Esophagus squamous epithelium (tissue), 5 donors: ENCODE measurements at places on chromosomes 16 and 17.

- no peak for DNase-seq
Observed at GRCh38 chr17:55407641-55408566, 13.7 kb downstream of the MMD start.

DNA sequence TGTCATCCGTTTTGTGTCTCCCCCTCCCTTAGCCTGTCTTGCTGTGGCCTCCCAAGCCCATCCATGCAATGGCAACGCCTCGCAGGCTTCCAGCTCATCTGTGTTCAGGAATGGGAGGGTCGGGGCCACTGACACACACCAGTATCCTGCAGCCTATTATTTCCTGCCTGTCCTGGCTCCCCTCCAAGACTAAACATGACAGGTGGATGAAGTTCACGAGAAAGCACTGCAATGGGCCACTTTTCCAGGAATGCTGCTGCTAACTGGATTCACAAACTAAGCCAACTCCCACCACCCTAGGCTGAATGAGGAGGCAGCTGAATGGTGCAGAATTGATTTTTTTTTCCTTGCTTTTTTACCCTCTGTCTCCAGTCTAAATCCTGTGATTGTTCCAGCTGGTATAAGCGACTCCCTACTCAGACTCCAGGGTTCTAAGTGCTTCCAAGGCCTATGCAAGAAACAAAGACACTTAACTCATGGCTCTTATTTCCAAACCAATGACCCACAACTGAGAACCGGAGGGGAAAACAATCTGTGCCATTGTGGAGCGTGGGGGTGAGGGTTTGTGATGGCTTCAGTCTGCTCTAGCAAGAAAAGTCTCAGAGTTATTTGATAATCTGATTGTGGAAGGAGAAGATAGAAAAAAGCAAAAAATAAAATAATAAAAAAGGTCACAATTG lies 23.3 kb downstream of the TMEM100 start:
- DNase-seq = no peak

DNA sequence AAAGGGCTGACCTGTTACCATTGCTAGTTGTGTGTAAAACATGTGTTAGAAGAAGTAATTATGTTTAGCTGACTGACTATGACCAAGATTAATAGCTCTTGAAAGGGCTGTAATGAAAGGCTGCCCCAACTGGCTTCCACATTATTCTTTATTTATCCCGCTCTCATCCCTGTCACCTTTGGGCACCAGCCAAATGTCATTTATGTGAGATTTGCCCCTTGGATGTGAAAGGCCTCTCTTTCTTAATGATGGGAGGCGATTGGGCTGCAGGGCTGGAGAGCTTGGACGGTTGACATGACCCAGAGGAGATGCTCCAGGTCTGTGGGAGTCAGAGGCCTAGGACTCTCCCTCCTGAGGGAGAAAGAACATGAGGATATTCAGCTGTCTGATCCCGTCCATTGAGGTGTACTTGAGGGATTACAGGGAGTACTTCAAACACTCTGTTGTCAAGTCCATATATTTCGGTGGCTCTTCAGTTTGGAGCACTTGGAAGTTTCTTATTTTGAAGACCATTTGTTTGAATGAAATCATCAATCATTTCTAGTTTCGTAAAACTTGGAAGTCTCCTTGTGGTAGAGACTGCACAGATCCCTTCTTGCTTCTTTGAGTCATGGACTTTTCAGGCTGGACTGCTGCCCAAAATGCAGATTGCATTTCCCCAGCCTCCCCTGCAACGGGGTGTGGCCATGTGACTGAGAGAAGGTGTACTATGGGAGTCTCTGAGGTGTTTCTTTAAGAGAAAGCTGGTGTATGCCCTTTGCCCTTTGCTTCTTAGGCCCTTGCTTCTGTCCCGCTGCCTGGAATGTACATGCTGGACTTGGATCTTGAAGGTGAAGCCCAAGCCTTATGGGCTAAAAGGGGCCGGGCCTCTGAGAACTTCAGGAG lies 51.3 kb downstream of the FTO start:
- no peak for DNase-seq

DNA sequence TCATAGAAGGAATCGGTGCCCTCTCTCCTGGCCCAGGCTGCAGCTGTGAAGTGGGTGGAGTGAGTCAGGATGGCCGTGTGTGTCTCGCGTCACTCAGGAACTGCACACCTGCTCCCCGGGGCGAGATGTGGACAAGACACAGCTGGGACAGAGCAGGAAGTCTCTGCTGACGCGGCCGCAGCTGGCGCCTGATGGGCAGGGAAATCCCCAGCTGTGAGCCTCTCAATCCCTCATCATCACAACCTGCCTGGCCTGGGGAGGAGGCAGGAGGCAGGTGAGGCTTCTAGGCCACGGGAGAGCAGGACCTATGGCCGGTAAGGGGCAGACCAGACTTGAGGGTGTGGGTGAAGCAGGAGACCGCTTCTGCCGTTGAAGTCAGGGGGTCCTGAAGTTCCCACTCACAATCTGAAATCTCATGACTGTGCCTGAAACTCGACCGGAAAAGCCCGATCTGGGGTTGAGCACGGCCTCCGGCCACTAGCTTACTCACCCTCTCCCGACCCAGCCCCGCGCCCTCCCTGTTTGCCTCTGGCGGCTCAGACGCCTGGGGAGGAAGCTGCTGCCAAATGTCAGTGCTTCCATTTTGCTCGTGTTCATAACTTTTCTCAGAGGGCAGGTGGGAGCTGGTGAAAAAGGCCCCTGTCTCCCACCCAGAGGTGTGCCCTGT lies 1.1 kb upstream of the TRPV3 start:
- DNase-seq = peak; percentile 34

GRCh38 chr17:57545731-57546342 lies 199.3 kb downstream of the CCDC182 start:
- no peak for DNase-seq

DNA sequence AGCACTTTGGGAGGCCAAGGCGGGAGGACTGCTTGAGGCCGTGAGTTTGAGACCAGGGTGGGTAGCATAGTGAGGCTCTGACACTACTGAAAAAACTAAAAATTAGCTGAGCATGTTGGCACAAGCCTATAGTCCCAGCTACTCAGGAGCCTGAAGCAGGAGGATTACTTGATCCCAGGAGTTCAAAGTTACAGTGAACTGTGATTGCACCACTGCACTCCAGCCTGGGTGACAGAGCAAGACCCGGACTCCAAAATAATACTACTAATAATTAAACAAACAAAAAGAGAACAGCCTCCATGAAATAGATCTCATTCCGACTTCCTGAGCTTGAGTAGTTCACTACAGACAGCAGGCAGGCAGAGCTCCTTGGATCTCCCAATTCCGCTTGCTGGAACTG lies 2.7 kb upstream of the RBBP6 start:
- no peak for DNase-seq

DNA sequence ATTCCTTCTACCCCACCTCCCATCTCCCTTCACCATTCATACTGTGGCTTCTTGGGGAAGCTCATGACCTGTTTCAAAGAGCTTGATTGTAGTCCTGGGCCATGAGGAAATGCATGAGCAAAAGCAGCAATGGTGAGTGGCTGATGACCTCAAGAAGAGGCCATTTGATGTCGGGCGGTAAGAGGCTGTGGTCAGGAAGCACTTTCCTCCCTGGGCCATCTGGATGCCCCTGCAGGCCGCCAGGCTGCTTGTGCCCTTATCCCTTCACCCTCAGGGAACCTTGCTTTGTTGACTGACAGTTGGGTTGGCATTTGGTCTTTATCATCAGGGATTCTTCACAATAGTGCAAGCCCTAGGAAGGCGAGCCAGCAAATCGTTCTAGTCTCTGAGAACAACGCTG lies 78.3 kb upstream of the TBX2 start:
- no peak for DNase-seq

DNA sequence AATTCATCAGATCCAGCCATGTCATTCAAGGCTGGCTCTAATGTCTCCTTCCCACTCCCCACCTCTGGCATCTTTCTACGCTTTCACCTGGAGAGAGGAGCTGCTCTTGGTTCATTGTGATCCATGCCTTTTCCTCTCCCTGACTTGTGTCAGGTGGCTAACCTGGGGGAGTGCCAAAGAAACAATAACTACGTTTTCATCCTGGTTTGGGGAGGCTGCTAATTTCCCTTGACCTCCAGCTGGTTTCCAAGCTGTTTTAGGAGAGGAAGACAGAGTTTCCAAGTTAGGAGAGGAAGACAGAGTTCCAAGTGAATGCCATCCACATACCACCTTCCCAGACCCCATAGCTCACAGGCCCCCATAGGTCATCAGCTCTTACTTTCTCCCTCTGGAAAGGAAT lies 40.0 kb upstream of the HLF start:
- no peak for DNase-seq

DNA sequence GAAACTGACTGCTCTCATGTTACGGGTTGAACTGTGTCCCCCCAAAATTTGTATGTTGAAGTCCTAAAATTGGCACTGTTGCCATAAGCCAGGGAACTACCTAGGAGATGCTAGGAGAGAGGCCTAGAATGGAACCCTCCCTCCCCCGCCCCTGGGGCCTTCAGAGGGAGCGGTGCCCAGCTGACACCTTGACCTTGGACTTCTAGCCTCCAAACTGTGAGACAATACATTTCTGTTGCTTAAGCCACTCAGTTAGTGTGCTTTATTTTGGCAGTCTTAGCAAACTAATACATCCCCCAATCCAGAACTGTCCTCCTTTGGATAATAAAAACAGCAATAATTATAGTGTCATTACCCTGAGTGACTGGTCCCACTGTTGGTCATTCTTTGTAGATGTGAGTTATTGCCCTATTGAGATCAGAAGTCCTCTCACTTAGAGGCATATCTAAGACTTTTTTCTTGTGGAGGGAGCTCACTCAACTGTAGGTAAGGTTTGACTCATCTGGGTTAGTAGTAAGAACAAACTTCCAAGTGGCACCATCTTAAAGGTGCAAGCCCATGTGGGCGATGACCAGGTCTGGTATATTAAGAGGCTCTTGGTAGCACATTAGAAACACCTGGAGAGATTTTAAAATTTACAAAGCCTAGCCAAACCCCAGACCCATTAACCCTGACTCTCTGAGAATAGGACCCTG lies 93.0 kb upstream of the HLF start:
- DNase-seq = no peak

DNA sequence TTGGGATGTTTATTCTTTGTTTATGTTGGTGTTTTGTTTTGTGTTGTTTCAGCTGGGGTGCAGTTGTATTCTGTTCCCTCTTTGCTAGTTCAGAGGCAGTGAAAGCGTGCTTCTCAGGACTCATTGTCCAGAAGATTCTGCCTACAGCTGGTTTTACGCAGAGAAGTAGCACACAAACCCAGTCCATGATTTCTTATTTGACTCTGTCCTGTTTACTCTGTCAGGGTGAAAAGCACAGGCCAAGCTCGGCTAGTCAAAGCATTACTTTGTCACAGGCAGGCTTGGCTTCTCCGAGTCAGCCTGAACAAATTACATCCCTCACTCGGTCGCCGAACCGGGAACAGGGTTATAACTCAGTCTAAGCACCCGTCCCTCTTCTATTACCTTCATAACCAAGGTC lies 435.0 kb downstream of the MAF start:
- DNase-seq = no peak

DNA sequence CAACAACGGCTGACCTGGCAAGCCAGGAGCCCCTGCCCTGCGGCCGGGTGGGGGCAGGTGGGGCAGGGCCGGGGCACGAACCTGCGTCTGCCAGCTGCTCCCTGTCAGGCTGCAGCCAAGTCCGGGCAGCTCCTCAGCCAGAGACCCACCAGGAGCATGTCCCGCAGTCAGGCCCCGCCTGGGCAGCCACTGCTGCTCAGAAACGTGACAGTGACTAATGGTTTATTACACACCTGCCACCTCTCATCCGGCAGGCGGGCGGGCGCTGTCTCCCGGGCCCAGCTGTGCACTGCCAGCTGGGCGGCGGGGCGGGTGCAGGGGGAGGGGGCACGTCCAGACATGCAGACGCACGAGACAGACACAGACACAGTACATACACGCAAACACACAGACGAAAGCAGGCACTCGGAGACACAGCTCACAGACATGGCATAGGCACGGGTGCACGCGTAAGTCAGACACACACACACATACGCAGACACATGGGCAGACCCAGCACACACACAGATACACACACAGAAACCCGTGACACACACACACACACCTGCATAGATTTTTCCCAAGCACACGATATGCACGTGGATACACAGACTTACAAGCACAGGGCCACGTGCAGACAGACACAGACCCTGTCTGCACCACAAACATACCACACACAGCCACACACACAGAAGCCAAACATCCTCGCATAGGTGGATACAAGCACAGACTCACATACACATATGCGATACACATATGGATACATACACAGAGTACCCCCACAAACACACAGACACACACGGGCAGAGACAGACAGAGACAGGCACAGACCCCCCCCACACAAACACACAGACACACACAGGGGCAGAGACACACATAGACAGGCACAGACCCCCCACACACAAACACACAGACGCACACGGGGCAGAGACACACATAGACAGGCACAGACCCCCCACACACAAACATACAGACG lies 248.3 kb upstream of the CIBAR2 start:
- no peak for DNase-seq

GRCh38 chr17:57530026-57530425 lies 215.1 kb downstream of the CCDC182 start:
- no peak for DNase-seq

- DNase-seq = no peak
Observed at GRCh38 chr17:75570034-75570676, 17.4 kb upstream of the MYO15B start.

GRCh38 chr17:246226-246625 lies 64.8 kb upstream of the DOC2B start:
- no peak for DNase-seq

- no peak for DNase-seq
Observed at GRCh38 chr17:20197272-20197926, 188.2 kb downstream of the SPECC1 start.
